ENCODE measurements at places on chromosomes 3 and 15. TPM values are rescaled to one million over a fixed set of nuclear protein-coding genes. Genes with fewer than 3 reads are reported as not detected.

PLSCR2 gene
- total RNA-seq, result not detected

CCDC39 gene
- total RNA-seq, result not detected

SLC51B gene
- total RNA-seq, result not detected

TGM4 gene
- total RNA-seq, result 0.63 TPM

LTF gene
- not detected for total RNA-seq

LCTL gene
- not detected for total RNA-seq

DNA sequence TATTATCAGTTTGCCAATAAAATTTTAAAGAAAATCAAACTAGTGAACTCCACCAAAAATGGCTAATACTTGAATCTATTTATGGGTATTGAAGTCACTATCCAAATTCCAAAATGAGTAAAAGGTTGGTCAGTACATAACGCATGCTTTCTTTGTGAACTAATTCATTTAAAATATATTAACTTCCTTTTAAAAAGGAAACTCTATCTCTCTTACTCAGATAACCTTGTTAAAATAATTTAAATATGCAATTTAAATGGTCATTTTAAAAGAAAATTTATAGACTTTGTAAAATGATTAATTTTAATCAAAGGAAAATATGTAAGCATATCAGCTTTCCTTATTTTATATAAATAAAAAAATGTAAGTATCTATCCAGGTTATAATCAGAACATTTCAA lies 419.4 kb upstream of the ZNF385D start:
- H3K4me3 ChIP-seq, result no peak overlapping the region
- H3K36me3 ChIP-seq, result no peaks in the 10 kb centered on the region
- H3K4me1 ChIP-seq, result no peaks in the 10 kb centered on the region
- DNase-seq, result no peak
- no peak overlapping the region for H3K27ac ChIP-seq

- DNase-seq, result no peak
- H3K27me3 ChIP-seq, result no peaks in the 10 kb centered on the region
- peaks cover 16% of the 10 kb centered on the region for H3K4me1 ChIP-seq
Observed at GRCh38 chr3:39105687-39106063, 1.8 kb downstream of the GORASP1 start.

DNA sequence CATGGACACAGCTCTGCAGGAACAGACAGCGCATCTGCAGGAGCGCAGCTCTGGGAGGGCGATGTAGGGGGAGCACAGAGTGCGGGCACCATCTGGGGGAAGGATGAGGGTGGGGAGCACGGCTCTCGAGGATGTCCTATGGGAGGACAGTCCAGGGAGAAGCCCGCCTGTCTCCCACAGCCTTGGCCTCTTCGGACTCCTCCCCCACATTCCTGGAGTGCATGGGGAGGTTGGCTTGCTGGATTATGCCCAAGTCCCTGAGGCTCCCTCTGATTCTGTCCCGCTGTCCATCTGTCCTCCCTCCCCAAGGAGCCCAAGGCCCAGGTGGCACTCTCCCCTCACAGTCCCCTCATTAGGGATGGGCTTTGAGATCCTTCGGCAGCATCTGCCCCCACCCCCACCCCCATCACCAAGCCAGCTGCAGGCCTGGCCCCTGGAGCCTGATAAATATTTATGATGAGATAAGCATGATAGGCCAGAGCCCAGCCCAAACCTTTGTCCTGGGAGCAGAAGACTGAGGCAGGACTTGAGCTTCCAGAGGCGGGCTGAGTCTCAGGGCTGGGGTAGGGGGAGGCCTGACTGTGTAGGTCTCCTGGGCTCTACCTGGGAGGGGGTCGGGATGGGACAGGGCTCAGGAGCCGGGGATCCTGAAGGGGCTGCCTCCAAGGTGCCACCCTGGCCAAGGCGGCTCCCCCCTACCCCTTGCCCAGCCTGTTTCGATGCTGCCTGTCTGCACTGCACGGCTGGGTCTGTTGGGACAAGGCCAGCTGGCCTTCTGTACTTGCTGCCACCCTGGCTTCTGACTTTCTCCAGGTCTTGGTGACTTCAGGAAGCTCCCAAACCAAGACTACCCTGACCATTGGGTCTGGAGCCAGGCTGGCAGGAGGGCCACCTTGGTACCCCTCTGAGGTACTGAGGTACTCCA lies 28.6 kb upstream of the SEMA3F start:
- H3K27ac ChIP-seq, result no peak overlapping the region
- no peaks in the 10 kb centered on the region for H3K27me3 ChIP-seq
- peak; percentile 48 for DNase-seq
- no peak overlapping the region for H3K4me3 ChIP-seq
- H3K36me3 ChIP-seq, result no peaks in the 10 kb centered on the region
- 0 out of 2 replicates have a peak, but pooled peaks cover 4% of the 10 kb centered on the region for H3K4me1 ChIP-seq

GRCh38 chr3:152235709-152236298 lies 32.9 kb upstream of the MBNL1 start:
- H3K36me3 ChIP-seq, result no peaks in the 10 kb centered on the region
- peak; percentile 45 for DNase-seq
- H3K4me1 ChIP-seq, result peaks cover 16% of the 10 kb centered on the region
- H3K27me3 ChIP-seq, result no peaks in the 10 kb centered on the region

DNA sequence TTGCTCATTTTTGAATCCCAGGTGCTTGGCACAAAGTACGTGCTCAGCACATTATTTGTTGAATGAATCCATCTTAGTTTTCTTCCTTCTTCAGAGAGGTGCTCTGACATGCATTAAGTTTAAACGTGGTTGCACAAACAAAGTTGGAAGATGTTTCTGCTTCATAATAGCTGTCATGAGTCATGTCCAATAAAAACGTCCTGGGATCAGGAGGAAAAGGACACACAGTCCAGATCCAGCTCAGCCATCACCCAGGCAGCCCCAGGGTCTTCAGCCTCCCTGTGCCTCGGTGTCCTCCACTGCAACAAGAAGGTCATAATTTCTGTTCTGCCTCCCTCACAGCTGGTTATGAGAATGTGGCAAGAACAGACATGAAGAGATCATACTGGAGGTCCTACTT lies 55.4 kb downstream of the CCNL1 start:
- no peaks in the 10 kb centered on the region for H3K27me3 ChIP-seq
- H3K36me3 ChIP-seq, result no peaks in the 10 kb centered on the region
- no peak overlapping the region for H3K4me3 ChIP-seq
- DNase-seq, result no peak
- peaks cover 3% of the 10 kb centered on the region for H3K4me1 ChIP-seq

DNA sequence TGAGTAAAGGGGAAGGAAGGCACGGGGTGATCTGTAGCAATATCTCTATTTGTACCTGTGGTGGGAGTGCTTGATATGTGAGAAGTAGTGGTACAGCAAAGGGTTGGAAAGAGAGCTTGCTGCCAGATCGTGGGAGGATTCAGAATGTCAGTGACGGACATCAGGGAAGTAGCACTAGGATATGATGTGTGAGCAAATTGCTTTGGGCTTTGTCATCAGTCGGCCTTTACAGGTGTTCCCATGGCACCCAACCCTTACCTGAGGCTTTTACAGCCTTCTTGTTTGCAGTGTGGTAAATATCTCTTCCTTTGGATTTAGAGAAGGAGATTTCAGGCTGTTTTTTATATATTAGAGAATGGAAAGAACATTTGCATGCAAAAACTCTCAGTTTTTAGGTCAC lies 29.8 kb downstream of the IL1RAP start:
- no peaks in the 10 kb centered on the region for H3K4me1 ChIP-seq
- DNase-seq, result peak; percentile 56
- H3K36me3 ChIP-seq, result no peaks in the 10 kb centered on the region
- no peaks in the 10 kb centered on the region for H3K27me3 ChIP-seq

- H3K27ac ChIP-seq, result no peak overlapping the region
- H3K27me3 ChIP-seq, result no peaks in the 10 kb centered on the region
- H3K4me3 ChIP-seq, result no peak overlapping the region
- H3K4me1 ChIP-seq, result no peaks in the 10 kb centered on the region
- no peak for DNase-seq
Observed at GRCh38 chr3:66385066-66385465, 115.8 kb downstream of the LRIG1 start.

- peak overlapping the region; percentile 47 for H3K4me3 ChIP-seq
- no peaks in the 10 kb centered on the region for H3K27me3 ChIP-seq
- H3K27ac ChIP-seq, result peak overlapping the region; percentile 100
Observed at GRCh38 chr15:62896969-62897486, 145.5 kb upstream of the TPM1 start.
